ENCODE measurements at places on chromosomes 16 and 17.

DNA sequence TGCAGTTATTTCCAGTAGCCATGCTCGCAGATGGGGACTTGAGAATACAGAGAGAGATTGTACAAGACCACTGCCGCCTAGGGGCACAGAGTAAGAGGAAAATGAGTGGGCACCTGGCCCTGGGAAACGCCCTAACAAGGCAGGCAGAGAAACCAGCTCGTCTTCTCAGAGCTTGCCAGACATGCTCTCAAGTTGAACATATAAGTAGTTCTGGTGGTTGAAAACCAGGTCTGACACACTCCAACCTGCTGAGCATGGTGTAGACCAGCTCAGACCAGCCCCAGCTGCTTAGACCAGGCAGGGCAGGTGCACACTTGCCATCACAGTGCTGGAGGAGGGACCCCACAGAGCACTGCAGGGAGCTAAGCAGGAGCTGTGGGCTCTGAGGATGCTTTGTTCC is 250.5 kb downstream of the CPPED1 start:
- DNase-seq = no peak

DNA sequence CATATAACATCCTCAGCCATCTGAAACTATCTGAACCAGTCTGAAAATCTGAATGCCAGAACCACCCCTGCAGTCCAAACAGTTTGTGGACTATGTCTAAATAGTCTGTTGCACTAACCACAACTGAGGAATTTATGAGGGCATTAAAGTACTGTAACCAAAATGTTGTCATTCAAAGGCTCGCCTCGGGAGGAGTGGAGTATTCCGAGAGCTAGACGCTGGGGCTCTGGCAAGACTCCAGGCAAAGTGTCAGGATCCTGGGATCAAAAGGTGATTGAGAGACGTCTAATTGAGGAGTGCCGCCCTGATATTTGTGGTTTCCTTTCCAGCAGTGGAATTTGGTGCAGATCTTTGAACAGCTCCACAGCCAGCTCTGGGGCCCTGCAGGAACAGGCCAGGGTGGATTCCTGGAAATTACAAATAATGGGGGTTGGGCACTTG is 142.9 kb upstream of the MYOCD start:
- peak; percentile 68 for DNase-seq

GRCh38 chr17:48093341-48094045 is 7.8 kb downstream of the CBX1 start:
- no peak for DNase-seq

DNA sequence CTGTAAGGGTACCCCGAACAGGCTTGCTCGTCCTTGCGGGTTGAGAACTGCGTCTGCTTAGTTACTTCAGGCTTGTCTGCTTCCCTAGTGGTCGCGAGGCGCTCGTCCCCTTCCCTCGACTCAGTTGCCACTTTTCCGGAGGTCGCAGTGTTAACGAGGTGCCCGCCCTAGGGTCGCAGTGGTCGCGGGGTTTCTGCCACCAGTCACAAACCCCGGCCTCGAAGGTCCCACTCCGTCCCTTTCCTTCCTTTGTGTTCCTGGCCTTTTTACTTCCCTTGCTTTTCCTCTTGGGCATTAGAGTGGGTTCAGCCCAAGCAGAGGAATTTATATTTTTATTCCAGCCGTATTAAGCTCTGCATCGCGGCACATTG is 299 bp downstream of the NUP85 start:
- no peak for DNase-seq

GRCh38 chr17:55343900-55344513 is 77.6 kb downstream of the MMD start:
- DNase-seq = no peak

- no peak for DNase-seq
Measured at GRCh38 chr17:80117491-80118401, 16.4 kb downstream of the GAA start.

DNA sequence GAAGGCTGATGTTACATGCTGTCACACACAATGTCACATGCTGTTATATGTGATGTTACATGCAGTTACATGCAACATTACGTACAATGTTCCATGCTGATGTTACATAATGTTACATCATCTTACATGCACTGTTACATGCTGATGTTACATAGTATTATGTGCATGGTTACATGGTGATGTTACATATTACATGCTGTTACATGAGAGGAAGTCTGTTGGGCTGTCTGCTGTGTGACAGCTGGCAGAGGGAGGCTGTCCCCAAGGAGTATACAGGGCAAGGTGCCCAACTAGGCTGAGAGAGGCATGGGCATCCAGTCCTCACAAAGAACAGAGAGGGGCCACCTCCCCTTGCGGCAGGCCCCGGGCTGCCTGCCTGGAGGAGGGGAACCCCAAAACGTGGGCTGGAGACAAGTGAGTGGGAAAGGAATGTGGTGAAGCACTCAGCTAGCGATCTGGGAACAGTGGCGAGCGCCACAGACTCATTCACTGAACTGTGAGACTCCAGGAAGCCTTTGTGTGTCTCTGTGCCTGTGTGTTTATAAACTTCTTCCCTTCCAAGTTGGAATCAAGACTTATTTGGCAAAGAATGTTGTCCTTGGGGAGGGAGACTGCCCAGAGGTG is 30.6 kb downstream of the TMEM92 start:
- no peak for DNase-seq

DNA sequence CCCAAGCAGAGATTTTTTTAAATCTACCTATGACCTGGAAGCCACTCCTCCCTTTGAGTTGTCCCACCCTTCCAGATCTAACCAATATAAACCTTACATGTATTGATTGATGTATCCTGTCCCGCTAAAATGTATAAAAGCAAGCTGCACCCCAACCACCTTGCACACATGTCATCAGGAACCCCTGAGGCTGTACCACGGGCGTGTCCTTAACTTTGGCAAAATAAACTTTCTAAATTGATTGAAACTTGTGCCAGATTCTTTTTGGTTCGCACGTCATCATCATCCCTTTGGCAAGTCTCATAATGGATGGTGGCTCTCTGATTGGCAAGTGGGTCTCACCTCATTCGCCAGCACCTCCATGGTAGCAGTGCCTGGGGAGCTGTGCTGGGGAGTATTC is 60.2 kb downstream of the CNGB1 start:
- no peak for DNase-seq

GRCh38 chr16:8931859-8932258 is 31.8 kb downstream of the USP7 start:
- DNase-seq = peak; percentile 53

DNA sequence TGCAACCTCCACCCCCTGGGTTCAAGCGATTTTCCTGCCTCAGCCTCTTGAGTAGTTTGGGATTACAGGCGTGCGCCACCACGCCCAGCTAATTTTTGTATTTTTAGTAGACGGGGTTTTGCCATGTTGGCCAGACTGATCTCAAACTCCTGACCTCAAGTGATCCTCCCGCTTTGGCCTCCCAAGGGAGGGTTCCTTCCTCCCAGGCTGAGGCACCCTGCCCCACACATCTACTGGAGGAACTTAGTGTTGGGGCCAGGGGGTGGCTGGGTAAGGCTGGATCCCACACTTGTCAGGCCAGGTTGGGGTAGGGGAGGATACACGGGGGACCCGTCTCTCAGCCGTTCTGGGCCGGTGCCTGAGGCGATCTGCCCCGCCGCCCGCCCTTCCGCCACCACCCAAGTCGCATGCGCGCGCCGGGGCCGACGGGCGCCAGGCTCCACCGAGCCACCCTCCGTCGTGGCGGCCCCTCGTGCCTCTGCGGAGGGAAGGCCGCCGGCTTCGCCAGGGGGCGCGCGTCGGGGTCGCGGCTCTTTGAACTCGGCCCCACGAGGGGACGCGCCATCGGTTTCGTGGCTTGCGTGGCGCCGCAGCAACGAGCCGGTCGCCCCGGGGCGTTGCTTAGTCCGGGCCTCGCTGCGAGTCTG is 15.9 kb downstream of the GRB7 start:
- peak; percentile 79 for DNase-seq

- DNase-seq = peak; percentile 90
Measured at GRCh38 chr17:74768069-74768762, 7.9 kb downstream of the NAT9 start.

DNA sequence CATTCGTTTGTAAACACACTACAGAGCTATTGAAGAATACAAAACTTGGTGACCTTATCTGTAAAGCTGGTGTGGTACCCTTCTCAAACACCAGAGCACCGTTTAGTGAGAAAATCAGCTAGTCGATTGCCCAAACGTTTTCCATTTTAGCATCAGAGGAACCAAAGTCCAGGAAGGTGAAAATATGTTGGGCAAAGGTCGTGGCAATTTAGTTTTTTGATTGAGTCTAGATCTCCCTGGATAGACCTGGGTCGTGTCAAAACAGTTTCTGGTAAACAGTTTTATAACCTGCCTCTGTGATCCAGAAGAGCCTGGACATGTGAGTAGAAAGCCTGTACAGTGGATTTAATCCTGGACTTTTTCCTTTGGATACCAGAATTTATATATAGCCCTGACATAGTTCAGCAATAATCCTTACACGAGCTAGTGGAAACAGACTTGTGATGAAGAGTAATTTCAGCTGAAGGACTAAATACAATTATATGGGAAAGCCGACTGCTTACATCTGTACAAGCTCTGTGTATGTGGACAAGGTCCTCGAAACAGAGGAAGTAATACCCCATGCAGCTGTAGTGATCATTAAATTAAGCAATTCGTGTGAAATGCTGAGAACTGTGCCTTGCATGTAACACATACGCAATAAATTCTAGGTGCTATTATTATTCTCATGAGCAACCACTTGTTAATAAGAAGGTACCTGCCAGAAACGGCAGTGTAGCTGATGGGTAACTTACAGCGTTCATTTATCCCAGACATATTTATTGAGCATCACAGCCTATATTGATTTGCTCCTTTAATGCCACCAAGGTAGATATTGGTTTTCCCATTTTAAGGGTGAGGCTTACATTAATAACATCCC is 72.5 kb downstream of the MAP2K6 start:
- no peak for DNase-seq

DNA sequence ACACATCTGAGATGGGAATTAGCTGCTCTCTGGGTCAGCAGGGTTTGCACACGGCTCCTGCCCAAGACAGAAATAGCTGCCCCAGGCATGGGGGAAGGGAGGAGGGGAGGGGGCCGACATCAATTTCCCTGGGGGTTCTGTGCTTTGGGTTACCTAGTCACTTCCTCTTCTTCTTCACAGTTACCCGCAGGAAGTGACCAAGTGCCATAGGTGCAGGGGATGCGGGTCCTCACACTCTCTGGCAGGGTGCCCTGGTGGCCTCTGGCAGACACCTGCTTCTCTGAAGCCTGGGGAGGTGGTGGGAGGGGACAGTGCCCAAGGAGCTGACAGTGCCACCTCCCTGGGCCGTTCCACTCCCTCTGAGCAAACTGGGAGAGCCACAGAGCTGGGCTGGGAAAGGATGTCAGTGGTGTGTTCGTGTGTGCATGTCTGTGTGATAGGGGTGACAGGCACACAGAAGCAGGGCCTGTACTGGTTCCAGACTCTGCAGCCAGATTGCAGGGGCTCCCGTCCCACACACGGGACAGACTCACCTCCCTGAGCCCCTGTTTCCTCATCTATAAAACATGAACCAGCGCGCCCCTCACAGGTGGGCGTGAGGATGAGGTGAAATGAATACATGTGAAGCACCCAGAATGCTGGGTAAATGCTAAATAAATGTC is 18.2 kb downstream of the SCN4A start:
- DNase-seq = no peak

- DNase-seq = no peak
Measured at GRCh38 chr16:31488468-31489297, 5.8 kb downstream of the SLC5A2 start.

DNA sequence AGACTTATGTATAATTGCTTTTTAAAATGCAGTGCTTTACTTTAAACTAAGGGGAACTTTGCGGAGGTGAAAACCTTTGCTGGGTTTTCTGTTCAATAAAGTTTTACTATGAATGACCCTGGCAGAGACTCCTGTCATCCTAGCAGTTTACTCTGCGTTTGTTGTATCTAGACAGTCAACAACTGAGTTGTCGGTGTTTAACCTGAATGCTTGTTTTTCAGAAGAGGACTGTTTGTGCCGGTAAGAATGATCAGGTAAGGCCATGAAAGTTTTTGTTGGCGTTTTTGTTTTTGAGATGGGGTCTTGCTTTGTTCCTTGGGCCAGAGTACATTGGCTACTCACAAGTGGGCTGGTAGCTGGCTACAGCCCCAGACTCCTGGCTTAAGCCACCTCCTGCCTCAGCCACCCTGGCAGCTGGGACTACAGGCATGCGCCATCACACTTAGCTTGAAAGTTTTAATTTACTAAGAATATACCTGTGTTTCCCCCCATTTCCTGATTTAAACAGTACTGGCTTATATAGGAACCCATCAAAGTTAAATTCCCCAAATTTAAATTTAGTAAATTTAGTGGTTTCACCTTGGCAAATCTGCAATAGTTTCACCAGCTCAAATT is 11.9 kb downstream of the HERPUD1 start:
- no peak for DNase-seq

- DNase-seq = no peak
Measured at GRCh38 chr16:61897657-61898056, 138.6 kb downstream of the CDH8 start.

- DNase-seq = peak; percentile 79
Measured at GRCh38 chr17:35766903-35767510, 6.3 kb downstream of the C17orf50 start.

GRCh38 chr17:48767263-48767774 is 38.8 kb upstream of the HOXB13 start:
- DNase-seq = no peak

DNA sequence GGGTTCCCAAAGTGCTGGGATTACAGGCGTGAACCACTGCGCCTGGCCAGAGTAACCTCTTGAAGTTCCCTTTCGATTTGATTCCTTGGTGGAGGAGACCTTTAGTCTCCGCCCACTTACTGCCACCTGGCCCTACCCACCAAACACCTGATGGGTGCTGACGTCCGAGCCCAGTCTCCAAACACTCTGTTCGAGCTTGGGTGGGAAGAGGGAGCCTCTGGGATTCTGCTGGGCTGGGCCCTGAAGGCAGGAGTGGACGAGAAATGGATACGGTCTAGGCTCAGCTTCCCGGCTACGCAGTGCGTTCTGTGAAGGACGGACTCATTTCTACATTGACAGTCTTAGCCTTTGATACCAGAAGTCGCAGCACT is 870 bp upstream of the ITGA3 start:
- DNase-seq = no peak
